ENCODE measurements at places on chromosomes 6 and 20.

DNA sequence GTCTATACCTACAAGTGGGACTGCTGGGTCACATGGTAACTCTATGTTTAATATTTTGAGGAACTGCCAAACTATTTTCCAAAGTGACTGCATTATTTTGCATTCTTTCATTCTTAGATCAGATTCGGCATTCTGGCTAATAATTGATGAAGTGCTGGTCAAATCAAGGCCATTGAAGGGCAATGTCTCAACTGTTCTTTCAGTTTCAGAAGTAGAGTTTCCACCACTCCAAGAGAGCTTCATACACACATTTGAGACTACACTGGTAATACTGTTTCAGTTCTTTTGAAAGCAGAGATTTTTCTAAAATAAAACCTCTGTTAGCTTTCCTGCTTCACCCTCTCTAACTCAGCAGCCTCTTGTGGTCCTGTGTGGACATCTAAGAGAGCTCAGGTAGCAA, 154.5 kb downstream of the CFAP61 start:
- no peak for DNase-seq

DNA sequence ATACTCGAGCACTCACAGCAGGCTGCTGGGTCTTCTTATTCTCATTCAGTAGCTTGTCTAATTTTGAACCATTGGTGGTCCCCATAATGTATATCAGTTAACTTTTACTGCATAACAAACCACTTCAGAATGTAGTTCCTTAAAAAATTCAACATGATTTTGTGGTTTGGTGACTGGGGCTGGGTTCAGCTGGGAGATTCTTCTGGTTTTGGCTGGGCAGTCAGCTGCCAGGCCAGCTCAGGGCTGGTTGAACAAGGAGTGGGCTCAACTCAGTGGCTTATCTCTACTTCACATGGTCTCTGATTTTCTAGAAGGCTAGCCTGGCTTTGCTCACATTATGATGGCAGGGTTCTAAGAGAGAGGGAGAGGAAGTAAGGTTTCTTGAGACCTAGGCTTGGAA, 292.4 kb upstream of the CHD6 start:
- DNase-seq: no peak

GRCh38 chr6:139508576-139508975, 134.1 kb upstream of the CITED2 start:
- no peak for DNase-seq

DNA sequence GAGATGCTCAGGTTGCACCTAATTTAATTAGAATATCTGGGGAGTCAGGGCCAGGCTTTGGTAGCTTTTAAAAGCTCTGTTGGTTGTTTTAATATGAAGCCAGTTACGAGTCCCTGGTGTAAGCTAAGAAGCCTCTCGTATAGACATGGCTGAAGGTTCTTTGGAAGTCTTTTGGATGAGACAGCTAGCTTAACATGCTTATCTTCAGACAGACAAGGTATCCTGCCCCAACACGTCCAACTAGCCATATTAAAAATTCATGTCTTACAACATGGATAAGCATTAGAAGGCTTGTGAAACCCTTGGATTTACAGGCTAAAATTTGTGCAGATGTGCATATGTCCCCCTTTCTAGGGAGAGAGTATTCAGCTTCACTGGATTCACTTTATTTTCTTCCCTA, 105.7 kb upstream of the KCNK16 start:
- DNase-seq: no peak

GRCh38 chr6:155130161-155130853, 133.5 kb upstream of the CLDN20 start:
- DNase-seq: no peak

DNA sequence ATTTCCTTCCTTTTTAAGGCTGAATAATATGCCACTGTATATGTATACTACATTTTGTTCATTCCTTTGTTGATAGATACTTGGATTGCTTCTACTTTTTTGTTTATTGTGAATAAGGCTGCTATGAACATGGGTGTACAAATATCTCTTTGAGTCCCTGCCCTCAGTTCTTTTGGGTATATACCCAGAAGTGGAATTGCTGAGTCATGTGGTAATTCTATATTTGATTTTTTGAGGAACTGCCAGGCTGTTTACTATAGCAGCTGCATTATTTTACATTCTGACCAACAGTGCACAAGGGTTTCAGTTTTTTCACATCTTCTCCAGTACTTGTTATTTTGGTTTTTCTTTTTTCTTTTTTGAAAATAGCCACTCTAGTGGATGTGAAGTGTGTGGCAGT, 34.1 kb downstream of the CDS2 start:
- no peak for DNase-seq

DNA sequence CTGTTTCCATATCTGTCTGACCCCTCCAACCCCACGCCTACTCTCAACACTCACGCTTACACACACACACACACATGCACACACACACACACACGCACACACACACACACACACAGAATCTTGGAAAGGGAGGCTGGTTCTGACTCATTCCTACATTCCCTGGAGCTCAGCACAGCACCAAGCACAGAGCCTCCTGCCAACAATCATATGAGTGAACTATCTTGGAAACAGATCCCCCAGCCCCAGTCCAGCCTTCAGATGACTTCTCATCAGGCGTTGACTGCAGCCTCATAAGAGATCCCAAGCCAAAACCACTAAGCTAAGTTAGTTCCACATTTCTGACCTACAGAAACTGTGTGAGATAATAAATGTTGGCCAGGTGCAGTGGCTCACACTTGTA, 14.1 kb upstream of the HCK start:
- no peak for DNase-seq

GRCh38 chr20:38581013-38581412, at the start of gene ADIG:
TSS of gene ADIG (plus strand) at chr20:38581197. CDS start at chr20:38581251, 54 bp downstream.
- DNase-seq: no peak
